Right cardiac atrium (tissue), 5 donors: ENCODE measurements at places on chromosomes 7 and 10. TPM values are rescaled to one million over a fixed set of nuclear protein-coding genes. Genes with fewer than 3 reads are reported as not detected.

DNA sequence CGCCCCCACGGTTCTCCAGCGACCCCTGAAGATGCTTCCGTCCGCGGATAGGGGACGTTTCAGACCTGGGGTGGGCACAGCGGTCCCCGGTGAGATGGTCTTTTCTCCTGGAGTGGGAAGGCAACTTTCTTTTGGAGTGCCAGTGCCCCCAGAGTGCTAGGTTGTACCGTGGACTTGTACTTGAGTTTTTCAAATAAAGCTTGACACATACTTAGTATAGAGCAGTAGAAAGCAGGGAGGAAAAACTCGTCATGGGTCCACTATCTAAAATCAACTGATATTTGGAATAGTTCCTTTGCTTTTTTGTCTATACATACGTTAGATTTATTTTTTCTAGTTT is 28.4 kb downstream of the RBM20 start:
- DNase-seq: no peak

DNA sequence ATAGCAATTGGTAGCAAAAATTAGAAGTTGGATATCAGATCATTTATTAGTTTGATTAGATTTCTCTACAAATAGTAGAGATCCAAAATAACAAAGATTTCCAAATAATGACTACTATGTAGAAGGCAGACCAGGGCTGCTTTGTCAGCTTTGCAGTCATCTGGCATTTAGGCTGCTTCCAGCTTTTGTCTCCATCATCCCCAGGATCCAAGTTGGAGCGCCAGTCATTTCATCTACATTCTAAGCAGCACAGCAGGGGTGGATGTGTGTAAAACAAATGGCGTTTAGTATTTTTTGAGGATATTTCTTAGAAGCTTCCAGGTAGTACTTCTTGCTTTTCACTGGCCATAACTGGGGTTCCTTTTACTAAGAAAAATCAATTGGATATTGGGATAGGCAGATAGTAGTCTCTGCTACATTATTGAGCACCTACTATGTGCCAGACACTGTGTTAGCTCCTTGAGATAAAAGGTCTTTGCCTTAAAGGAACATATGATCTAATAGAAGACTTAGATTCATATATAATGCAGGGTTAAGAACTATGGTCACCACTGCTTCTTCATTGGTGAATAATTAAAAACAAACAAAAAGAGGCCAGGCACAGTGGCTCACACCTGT is 41.5 kb downstream of the TPST1 start:
- DNase-seq: no peak

Gene CYP3A4
- polyA plus RNA-seq: 0.16 TPM

- DNase-seq: no peak
Observed at GRCh38 chr10:34520510-34520909, 294.6 kb downstream of the PARD3 start.

DNA sequence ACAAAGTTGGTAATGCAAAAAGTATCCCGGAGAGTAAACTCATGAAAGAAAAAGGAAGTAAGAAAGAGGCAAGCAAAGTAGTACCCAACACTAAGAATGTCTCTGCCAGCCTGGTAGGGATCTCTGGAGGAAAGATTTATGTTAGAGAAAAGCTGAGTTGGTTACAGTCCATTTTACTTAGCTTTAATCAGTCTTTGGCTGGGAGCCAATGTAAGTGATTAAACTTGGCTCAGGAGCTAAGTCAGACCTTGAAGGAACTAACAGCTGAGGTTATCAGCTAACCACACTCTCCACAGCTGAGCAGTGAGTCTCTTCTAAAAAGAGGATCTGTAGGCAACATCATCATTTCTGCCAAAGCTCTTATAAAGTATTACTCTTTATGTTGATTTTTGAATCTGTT is 148.0 kb downstream of the ANKRD7 start:
- DNase-seq: no peak

- DNase-seq: no peak
Observed at GRCh38 chr10:28777911-28778310, 100.6 kb downstream of the BAMBI start.

DNA sequence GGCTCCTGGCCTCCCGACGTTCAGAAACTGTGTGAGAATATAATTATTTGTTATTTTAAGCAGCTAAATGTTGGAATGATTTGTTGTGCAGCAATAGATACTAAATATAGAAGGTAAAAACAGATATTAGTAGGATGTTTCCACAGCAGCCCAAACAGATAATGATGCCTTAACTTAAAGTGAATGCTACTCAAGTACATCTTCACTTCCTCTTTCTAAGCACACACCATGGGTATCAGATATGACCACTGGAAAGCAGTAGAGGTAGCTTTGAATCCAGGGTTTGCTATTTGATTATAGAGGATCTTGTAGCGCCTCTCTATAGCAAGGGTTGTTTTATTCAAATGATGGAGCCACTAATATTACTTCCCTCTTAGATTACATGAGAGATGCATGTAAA is 38.2 kb upstream of the BET1 start:
- no peak for DNase-seq

- no peak for DNase-seq
Observed at GRCh38 chr10:22683140-22683389, 31.3 kb downstream of the PIP4K2A start.

Gene MSS51
- 1.4 TPM for polyA plus RNA-seq

DNA sequence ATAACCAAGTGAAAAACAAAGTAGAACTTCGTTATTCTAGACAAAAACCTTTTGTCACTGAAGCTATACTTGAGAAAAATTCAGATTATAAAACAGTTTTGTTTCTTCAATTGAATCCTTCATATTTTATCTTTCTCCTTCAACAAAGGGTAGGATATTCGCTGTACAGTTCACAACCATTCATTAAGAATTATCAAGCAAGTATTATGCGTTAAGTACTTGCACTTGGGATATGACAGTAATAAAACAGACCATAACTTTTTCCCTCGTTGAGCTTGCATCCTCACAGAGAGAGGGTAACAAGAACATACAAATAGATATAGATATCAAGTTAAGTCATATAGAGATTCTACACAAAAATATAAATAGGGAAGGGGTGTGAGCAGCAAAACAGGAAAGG is 61.2 kb upstream of the MEOX2 start:
- no peak for DNase-seq

GRCh38 chr7:124124201-124124600 is 91.3 kb upstream of the TMEM229A start:
- no peak for DNase-seq

DNA sequence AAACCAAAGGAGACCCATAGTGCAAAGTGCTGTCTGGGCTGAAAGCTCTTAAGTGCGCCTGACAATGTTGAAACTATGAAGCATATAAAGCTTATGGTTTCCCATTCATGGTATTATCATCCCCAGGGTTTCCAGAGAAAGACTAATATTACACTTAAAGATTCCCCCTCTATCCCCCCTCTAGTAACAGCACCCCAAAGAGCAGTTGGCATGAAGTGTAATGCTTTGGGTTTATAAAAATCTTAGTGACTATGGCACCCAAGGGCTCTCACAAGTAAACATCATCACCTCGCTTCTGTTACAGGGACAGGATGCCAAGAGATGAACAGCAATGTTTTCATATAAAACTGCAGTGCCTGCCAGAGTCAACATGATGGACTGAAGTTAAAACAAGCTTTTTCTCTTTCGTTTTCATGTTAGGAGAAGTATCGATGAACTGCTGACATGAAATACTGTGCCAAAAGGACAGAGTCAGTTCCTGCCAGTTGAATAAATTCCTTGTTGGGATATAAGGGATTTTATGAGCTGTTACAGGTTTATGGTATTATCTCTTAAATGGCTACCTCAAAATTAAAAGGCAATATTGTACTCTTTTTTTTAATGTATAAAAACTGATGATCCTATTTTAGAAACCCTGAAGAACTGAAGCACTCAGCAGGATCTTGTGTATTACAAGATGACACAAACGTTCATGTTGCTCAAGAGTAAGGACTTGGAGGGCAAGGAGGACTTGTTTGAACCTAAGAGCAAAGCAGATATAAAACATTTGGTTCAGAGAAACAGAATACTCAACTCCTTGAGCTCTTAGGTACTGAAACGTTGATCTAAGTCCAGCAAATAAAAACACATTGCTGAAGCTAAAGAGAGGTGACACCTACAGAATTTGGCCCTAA is 203.7 kb upstream of the IMMP2L start:
- DNase-seq: no peak

DNA sequence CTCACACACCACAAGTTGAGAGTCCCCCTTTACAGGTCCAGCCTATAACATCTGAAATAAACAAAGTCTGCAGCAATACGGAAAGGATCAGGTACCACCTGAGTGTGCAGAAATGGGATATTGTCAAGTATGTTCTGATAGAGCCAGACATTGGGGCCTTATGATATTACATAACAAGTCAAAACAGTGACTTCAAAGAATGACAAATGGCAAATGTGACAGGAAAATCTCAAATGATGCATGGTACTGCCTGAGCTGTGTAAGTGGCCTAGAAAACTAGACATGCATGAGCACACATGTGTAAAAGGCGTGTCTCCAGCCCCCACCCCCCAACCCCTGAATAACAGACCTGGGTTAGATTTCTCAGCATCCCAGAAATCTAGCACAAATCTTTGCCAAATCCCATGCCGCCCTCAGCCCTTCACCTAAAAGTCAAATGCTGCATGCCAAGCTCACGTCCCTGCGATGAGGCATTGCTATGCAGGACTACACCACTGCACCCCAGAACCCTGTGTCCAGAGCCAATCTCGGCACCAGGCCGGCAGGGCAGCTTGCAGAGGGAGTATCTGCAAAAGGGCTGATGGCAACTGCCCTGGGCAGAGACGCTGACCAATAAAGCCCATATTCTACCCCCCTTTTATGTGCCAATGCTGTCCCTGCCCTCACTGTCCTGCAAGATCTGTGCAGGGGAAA is 58.8 kb downstream of the PRKAG2 start:
- no peak for DNase-seq

Gene OR2A42
- 0.20 TPM for polyA plus RNA-seq
